ENCODE measurements at places on chromosomes 7 and 10.

- peak; percentile 81 for DNase-seq
These were observed 505.6 kb downstream of the GALNT17 start for GRCh38 chr7:71637578-71637977.

DNA sequence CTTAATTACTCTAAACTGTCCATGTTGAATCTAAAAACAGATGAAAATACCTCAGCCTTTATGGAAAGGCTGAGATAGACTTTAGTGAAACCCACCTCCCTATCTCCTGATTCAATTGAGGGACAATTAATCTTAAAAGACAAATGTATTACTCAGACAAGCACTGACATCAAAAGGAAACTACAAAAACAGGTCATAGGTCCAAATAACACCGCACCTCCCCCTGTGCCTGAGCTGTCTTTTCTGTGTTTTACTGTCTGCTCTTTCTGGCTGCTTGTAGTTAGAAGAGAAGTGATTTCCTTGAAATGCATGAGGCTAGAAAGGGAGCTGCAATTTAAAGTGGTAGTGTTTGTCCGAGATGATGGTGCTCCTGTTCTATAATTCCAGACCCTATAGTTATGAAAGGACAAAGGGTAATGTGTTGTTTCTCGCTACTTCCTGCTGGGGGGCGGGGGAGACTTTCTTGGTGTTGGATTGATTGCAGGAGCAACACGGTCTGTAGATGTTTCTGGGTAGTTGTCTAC, 16.0 kb downstream of the AKR1C8 start:
- DNase-seq: no peak

- peak; percentile 79 for DNase-seq
These were observed at the start of gene SLK for GRCh38 chr10:103966671-103967447. Gene SLK, plus strand, starts transcription at chr10:103967140. Its CDS starts 606 bp downstream, at chr10:103967746.

- no peak for DNase-seq
These were observed 3.5 kb downstream of the EBF3 start for GRCh38 chr10:129960481-129961156.

GRCh38 chr10:24518411-24518810, 205.3 kb downstream of the ARHGAP21 start:
- no peak for DNase-seq

DNA sequence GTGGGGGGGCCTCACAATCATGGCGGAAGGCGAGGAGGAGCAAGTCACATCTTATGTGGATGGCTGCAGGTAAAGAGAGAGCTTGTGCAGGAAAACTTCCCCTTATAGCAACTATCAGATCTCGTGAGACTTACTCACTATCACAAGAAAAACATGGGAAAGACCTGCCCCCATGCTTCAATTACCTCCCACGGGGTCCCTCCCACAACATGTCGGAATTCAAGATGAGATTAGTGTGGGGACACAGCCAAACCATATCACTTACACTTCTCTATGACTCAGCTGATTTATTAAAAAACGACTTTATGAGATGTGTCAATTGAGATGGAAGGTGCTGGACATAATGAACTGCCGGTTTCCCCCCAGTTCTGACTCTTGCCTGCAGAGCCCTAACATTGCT, 23.8 kb upstream of the CHN2 start:
- no peak for DNase-seq

GRCh38 chr10:30834153-30834552, 197.5 kb downstream of the ZNF438 start:
- DNase-seq: no peak

DNA sequence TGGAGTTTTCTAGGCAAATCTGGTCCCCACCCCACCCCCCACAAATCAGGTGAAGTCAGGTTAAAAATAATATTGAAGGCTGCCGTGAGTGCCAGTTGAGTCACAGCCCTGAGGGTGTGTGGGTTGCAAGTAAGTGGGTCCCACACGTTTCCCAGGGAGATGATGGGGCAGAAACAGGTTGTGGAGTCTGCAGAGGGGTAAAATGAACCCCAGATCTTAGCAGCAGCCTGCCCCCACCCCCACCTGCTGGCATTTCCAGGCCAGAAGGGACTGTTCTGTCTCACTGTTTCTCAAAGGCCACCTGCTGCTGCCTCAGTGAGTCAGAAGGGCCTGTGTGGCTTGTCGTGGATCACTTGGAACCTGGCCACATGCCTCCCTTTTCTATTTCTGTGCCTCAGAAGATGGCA, 59.8 kb upstream of the SMNDC1 start:
- no peak for DNase-seq

DNA sequence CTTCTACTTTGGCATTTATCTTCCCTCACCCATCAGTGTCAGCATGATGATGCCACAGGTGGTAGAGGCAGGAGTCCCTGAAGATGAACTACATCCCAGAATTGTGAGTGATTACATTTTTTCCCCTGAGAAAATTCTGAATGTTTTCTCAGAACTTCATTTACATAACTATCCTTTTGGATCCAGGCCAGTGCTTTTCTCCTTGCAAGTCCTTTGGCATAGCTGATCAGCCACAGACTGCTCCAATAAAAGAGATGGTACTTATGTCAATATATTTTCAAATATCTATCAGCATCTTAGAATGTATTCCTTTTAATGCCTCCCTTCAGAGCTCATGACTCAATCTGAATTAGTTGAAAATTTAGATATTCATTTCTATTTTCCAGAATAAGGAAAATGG, 135.5 kb downstream of the IQUB start:
- no peak for DNase-seq

DNA sequence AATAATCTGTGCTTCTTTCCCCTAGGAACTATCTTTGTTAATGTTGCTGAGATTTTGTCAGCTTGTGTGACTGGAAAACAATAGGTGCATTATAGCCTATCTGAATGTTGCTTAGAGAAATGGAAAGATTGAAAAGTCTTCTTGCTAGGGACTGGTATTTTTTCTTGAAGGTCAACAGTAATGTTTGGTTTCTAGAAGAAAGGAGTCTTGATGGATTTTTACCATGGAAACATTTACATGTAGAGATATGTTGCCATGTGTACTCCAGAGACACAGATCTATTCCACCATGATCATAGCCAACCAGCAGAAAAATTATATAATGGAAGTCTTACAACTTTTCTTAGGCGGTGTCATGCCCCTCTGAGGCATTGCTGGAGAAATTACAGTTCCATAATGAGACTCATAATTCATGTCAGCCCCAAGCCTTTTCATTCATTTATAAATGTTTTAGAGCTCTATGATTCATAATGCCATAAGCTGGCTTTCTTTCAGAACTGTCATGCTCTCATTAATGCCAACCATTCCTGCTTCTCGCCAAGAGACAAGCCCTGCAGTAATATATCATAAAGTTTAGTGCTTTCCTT, 175.1 kb upstream of the PTPRZ1 start:
- peak; percentile 1 for DNase-seq

GRCh38 chr7:39880556-39880955, 69.5 kb upstream of the CDK13 start:
- peak; percentile 31 for DNase-seq

- DNase-seq: no peak
These were observed 83.0 kb upstream of the FAM180A start for GRCh38 chr7:135831455-135832195.

GRCh38 chr7:97298561-97298960, 181.1 kb downstream of the SDHAF3 start:
- DNase-seq: peak; percentile 0

DNA sequence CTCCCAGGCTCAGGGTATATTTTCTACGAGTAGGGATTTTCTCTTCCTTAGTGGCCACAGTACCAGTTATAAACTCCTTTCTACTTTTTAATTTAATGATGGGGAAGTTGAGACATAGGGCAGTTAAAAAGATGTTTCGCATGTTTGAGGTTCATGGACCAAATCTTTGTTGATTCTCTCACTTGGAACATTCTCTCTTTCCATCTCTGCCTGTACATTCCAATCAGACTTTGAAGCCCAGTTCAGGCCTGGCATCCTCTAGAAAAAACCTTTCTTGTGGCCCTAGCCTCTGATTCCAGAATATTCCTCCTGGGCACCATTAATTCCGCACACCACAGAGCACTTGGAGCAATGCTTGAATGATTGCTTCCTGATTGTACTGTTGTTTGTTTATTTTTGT, 18.5 kb downstream of the SLC13A4 start:
- no peak for DNase-seq

DNA sequence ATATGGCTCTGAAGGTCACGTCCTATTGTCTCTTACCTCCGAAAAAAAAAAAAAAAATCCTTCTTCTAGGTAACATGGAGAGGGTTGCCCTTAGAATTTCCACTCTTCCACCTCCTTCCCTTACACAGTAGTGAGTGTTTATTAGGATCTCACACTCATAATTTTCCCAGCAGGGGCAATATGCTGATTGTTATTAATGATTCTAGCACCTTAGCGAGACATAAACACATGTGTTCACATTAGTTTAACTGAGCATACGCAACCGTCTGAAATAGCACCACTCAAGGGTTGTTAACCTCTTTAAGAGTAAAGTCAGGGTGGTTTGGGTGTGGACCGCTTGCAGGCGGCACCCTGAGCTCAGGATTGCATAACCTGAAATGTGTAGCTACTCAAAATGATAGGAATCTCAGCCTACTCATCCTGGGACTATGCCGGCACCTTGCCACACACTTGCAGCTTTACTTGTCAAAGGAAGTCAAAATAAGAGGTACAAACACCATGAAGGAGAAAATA, 52.2 kb downstream of the CPEB3 start:
- peak; percentile 29 for DNase-seq

DNA sequence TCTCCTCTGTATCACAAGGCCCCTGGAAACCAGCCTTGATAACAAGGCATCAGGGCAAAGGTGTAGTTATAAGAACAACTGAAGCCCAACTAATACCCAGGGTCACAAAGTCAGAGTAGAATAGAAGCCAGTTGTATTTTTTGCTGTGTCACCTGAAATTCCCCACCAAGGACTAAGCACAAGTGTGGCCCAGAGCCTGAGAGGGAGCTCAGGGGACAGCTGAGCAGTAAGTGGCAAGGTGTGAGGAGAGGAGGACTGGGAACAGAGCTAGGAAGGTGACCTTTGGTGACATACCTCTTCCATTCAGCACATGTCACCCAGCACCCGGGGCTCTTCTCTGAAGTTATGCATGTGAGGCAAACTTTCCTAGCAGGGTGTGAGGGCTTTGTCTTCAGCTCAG, 179.9 kb downstream of the HECW1 start:
- no peak for DNase-seq

DNA sequence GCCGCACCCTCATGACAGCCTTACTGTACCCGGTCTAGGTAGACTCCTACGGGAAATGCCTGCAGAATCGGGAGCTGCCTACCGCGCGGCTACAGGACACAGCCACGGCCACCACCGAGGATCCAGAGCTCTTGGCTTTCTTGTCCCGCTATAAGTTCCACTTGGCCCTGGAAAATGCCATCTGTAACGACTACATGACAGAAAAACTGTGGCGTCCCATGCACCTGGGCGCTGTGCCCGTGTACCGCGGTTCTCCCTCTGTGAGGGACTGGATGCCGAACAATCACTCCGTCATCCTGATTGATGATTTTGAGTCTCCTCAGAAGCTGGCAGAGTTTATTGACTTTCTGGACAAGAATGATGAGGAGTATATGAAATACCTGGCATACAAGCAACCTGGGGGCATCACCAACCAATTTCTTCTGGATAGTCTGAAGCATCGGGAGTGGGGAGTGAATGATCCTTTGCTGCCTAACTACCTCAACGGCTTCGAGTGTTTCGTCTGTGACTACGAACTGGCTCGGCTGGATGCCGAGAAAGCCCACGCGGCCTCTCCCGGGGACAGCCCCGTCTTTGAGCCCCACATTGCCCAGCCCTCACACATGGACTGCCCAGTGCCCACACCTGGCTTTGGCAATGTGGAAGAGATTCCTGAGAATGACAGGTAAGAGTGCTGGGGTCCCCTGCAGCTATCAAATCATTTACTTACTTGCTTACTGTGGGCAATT, 8.5 kb upstream of the CHCHD1 start:
- DNase-seq: no peak

GRCh38 chr7:77697535-77697831, 1.2 kb downstream of the RSBN1L start:
- DNase-seq: no peak

DNA sequence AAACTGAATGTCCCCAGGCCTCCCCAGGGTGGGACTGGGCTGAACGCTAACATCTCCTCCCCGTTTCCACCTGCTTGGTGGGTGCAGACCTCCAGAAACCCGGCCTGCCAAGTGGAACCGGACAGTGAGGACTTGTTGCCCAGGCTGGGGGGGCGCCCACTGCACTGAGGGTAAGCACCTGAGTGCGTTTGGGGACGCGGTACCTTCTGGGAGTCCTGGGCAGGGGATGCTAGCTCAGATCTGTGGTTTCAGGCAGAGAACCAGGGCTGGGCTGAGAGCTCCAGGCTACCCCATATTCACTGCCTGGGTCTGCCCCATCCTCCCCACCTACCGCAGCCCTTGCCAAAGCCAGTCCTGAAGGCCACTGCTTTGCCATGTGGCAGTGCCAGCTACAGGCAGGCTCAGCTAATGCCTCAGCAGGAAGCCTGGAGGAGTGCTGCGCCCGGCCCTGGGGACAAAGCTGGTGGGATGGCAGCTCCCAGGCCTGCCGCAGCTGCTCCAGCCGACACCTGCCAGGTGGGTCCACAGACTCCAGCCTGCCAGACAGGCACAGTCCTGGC, 3.5 kb upstream of the ZNF467 start:
- no peak for DNase-seq

GRCh38 chr7:56019501-56019900, 31.7 kb downstream of the PSPH start:
- DNase-seq: no peak

DNA sequence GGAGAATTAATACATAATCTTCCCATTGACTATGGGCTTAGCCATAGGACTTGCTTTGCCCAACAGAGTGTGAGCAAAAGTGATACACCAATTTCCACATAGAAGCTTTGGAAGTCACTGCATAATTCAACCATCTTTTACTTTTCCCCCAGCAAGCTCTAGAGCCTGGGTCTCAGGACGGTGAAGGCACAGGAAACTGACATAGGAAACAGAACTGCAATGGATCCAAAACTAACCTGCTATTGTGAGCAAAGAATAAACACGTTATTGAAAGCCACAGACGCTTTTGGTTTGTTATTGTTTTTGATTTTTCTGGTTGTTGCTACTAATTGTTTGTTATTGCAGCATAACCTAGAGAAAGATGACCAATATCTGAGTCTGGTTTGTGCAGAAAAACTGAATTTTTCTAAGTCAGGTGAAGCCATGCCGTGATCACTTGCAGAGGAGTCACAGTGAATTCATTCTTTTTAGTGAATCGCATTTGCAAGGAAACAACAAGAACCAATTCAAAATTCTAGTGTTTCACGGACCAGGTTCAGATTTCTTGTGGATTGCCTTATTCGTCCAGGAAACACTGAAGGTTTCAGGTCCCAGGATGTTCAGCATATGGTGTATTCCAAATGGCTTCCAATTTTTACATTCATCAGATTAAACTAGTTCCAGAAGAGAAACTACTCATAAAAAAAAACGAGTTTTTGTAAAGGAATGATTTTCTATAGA, 52.8 kb downstream of the CUBN start:
- DNase-seq: no peak
